Substantia nigra (tissue), 51 donors: ENCODE measurements at places on chromosomes 1 and 21.

GRCh38 chr1:8902765-8903164 is 24.3 kb upstream of the ENO1 start:
- DNase-seq, result no peak

DNA sequence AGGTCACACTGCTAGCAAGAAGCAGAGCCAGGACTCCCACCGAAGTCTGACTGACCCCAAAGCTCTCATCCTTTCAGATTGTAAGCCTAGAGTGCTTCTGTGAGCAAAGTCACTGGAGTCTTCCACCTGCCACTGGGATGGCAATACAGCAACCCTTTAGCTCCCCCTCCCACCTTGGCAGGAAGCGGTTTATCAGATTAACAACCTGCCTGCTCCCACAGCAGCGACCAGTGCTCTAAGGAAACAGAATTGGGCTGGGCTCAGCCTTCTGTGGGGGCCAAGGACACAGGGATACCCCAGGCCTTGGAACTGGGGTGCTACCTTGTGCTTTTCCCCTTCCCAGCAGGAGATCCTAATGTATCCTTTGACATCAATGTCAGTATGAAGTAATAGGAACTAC is 76.0 kb downstream of the GFI1 start:
- DNase-seq, result no peak

DNA sequence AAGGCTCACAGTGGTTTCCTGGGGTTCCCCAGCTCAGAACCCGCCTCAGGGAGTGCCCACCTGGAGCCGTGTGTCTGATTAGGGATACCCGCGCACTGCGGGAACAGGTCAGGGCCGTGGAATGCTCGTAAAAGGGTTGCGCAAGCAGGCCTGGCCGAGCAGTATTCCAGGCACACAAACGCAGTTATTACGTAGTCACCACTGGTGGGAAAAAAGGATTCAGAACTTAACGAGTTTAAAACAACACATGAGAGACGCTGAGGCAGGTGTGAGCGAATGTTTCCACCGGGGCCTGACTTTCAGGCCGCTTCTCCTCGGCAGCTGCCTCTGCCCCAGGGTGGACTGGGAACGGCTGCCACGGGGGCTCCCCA is 18.2 kb downstream of the PLCH2 start:
- DNase-seq, result no peak

- no peak for DNase-seq
Observed at GRCh38 chr1:2956576-2956975, 64.7 kb upstream of the ACTRT2 start.

DNA sequence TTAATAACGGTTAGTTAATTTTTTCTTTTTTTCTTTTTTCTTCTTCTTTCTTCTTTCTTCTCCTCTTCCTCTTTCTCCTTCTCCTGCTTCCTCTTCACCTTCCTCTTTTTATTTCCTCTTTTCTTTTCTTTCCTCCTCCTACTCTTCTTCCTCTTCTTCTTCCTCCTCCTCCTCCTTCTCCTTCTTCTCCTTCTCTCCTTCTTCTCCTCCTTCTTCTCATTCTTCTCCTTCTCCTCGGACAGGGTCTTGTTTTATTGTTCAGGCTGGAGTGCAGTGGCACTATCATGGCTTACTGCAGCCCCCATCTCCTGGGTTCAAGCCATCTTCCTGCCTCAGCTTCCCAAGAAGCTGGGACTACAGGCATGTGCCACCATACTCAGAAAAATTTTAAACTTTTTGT is 13.4 kb upstream of the ACBD3 start:
- DNase-seq, result no peak

- no peak for DNase-seq
Observed at GRCh38 chr1:235108876-235109275, 19.8 kb downstream of the TOMM20 start.

GRCh38 chr1:8396786-8397406 is 79.0 kb downstream of the SLC45A1 start:
- no peak for DNase-seq

DNA sequence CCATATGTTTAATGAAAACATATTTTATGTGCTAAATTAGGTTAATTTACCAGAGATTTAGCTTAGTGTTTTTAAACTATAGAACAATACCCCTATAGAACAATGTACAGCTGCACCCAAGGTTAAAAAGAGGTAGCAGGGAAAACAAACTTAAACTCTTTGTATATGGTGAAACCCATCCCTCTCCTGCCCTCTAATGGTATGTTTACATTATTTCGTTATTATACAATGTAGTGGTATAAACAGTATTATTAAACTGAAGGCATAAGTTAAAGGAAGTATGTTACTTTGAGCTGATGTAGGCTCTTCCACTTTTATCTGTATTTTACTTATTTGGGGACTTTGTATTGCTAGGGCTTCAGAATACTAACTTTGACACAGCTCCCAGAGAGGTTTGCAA is 16.7 kb upstream of the ZYG11A start:
- no peak for DNase-seq

- peak; percentile 23 for DNase-seq
Observed at GRCh38 chr1:14915356-14916054, 238.0 kb upstream of the TMEM51 start.

DNA sequence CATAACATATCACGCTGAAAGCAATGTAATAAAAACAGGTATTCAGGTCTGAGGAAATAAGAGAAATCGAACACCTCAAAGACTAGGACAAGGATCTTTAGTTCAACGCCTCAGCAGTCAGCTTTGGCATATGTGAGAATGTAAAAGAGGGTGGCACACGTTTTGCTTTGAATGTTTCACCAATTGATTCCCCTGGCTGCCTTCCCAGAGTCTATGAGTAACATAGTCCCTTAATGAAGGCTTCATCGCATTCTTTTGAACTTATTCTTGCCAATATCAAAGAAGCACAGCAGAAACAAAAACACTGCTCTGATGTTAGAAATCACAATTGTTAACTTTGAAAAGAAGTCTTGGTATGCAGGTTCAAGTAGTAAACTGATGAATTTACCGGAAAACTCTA is 764.8 kb downstream of the ADGRL2 start:
- no peak for DNase-seq

DNA sequence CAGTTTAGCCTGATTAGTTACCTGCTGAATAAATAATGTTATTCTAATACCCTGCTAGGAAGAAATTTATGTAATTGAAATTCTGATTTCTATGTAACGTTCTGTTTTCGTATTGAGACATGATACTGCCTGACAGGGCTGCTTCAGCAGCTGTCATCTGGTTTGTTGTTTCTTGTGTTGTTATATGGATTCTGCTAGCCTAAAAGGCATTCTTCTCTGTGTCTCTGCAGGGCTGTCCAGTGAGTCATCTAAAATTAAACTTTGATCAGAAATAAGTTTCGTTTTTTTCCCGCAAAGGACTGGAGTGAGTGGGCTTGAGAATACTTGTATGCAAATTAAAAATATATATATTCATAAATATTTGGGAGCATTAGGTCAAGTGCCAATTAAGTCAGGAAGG is 93.0 kb downstream of the DYRK1A start:
- no peak for DNase-seq

- DNase-seq, result no peak
Observed at GRCh38 chr1:229131243-229132105, 139.4 kb upstream of the RAB4A start.

GRCh38 chr21:26070822-26071425 is 99.6 kb downstream of the APP start:
- no peak for DNase-seq

GRCh38 chr1:242086093-242086492 is 87.2 kb upstream of the MAP1LC3C start:
- DNase-seq, result no peak

GRCh38 chr1:177848577-177848976 is 121.3 kb downstream of the SEC16B start:
- DNase-seq, result no peak
